GM23248 (cell line): ENCODE measurements at places on chromosomes 11 and 22.
A peak's percentile ranks its signal among the peaks of the same experiment; 100 is the strongest.

GRCh38 chr22:49077036-49077393, 750.7 kb downstream of the BRD1 start:
- DNase-seq, result no peak

GRCh38 chr22:31088233-31088986, 7.3 kb downstream of the SMTN start:
- DNase-seq, result no peak

GRCh38 chr11:131934006-131934405, 563.6 kb downstream of the NTM start:
- no peak for DNase-seq

GRCh38 chr11:78645226-78646202, 70.8 kb upstream of the NARS2 start:
- DNase-seq, result peak; percentile 60

GRCh38 chr22:39409516-39410029, 10.0 kb downstream of the TAB1 start:
- DNase-seq, result no peak

GRCh38 chr11:134532131-134532920, 120.3 kb upstream of the B3GAT1 start:
- no peak for DNase-seq

DNA sequence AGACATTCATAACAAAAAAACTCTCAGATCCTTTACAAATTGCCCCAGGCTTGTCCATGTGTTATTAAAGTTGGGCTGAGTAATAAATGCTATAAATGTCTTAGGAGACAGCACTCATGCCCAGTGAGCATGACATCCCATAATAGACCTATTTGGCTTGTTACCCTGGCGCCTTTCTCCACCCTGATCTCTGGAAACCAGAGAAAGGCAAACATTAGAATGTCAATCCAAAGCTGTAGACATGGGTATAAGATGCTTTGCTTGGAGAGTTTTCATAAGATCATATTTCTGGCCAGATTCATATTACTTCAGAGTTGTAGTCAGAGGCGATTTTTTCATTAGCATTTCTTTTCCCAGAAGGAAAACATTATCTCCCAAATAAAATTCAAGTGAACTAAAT, 161.3 kb upstream of the UBASH3B start:
- peak; percentile 58 for DNase-seq

DNA sequence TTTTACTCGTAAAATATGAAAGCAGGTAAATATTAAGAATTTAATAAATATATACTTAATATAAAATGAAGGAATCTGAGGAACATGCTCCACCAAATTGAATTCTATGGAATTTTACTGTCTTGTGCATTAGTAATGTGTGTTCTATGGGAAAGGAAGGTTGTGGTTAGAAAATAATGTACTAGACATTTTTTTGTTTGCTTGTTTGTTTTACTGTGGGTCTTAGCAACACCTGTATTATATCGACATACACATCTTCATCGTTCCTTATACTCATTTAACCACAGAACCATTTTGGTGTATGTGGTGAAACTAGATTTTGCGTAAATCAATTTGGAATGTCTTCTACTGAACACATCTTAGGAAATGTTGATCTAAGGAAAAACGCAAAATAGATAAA, 114.1 kb upstream of the MTMR2 start:
- DNase-seq, result peak; percentile 51

- DNase-seq, result no peak
Measured at GRCh38 chr11:46669711-46670139, 30.7 kb downstream of the ARHGAP1 start.

DNA sequence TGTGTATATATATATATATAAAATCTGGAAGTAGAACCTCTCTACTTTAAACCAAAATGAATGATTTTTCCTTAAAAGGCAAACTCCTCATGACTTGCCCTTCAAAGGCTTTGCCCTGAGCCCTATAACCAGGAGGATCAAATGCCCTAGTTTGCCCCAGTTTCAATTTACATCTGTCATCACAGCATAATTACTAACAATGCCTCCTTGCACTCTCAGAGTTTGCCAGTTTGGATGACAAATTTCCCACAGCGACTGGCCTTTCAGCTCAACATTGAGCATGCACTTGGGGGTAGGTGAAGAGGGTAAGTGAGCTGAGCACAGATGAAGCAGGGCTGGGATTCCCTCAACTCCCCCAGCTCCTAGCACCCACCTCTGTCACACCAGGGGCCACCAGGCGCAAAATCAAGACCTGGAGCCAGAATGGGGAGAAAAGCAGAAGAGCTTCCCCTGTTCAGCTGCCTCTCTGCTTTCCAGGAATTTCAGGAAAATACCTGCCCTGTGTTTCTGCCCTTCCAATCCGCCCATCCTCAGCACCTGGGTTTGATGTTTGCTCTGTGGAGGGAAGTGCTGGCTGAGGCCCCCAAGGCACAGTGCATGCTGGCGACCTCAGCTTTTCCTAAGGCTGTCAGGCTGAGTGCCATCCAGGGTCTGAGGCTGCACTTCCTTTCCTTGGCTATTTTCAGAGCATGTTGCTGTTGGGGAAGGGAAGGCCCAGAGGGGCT, 67.5 kb downstream of the ADAMTS15 start:
- DNase-seq, result peak; percentile 41

DNA sequence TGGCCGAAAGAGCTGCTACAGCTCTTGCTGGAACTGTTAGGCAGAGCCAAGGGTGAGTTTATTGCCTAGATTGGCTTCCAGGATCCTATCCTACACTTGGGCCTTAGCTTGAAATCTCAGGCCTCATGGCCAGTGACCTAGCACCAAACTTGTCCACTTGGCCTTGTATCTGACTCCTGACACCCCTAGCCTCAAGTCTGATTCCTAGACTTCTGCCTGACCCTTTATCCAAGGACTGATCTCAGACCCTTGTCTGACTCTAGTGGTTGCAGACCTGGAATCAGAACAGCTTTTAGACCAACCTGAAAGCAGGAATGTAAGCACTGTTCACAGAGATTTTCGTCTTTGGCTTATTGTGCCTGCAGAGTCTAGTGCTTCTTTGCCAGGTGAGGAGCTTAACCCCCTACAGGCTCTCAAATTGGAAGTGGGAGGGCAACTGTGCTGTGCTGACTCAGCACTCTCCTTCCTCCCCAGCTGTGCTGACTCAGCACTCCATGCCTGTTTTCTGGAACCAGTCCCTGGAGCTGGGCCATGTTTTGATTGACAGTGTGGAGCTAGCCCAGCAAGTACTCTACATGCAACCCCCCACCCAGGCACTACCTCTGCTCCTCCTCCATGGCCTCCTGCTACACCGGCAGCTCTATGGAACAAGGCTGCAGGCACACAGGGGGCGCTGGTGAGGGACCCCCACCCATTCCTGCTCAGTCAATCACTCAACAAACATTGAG, 35.1 kb downstream of the RRP8 start:
- DNase-seq, result peak; percentile 47

GRCh38 chr22:31911565-31912406, 32.5 kb upstream of the YWHAH start:
- DNase-seq, result no peak

GRCh38 chr11:65204143-65204542, 22.4 kb downstream of the CAPN1 start:
- no peak for DNase-seq

GRCh38 chr11:69358398-69359020, 64.6 kb downstream of the MYEOV start:
- DNase-seq, result no peak

DNA sequence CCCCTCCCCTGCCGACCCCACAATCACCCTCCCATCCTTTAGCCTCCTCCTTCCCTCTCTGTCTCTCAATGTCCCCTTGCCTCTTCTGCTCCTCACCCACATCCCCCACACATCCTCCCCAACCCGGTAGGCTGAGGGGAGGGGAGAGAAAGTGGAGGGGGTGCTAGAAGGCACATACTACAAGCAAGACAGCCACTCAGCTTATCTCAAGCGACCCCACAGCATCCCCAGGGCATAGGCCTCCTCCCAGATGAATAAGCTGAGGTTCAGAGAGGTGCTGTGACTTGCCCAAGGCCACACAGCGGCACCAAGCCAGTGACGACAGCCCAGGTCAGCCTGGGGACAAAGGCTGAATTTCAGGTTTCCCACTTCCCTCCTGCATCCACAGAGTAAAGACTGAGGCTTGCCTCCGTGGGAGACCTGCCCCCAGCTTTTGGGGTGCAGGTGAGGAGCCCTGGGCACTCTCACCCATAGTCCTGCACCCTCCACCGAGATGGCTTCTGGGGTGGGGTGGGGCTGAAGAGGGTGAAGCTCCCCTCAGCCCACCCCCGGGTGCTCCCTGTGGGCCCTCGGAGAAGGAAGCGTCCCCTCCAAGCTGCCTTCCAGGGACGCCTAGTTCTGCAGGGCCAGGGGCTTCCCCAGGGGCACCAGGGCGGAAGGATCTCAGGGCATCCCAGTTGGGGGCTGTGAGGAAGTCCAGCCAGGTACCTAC, 511 bp downstream of the RAC2 start:
- DNase-seq, result no peak

DNA sequence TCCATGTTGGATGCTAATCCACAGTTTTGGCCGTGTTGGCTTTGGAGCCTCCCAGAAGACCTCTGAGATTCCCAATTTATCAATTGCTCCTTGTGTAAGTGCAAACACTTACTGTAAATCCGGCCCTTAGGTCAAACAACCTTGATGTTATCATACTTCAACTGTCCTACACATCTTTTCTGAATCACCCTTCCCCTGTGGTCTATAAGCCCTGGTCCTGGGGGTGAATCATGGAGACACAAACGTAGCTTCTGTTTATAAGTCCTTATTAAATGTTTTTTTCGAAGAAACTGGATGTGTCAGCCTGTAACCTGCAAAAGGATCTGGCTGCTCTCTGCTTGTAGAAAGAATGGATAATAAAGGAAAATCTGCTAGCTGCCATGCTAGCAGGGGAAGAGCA, 1.7 kb upstream of the IL10RA start:
- no peak for DNase-seq
